Neural progenitor cell (in vitro differentiated cells): ENCODE measurements at places on chromosomes 13 and 19.

DNA sequence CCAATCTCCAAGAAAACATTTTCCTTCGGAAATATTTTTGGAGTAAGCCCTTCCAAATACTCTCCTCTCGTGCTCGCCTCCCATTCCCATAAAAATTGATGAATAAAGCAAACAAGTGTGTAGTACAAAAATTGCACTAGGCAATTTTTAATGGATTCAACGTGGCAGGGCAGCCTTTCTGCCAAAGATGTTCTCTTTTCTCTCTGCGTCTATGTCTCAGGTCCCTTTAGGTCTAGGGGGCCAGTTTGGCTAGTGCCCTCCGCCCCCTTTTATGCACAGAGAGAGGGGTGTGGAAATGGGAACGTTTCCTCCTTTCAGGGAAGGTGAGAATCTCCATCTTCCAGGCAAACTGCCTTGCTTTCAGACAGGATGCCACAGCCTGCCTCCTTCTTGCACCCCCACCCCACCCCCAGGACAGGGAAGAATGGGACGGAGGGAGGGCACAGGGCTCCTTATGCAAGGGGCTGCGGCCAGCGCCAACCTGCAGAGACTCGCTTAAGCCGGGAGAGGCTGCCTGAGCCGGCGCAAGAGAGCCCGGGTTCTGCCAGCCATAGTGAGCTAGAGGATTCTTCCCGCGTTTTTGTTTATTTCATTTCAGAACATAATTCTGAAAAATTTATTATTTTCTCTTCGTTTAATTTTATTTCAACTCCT lies 2.7 kb upstream of the ZIC2 start:
- DNase-seq = peak; percentile 92

DNA sequence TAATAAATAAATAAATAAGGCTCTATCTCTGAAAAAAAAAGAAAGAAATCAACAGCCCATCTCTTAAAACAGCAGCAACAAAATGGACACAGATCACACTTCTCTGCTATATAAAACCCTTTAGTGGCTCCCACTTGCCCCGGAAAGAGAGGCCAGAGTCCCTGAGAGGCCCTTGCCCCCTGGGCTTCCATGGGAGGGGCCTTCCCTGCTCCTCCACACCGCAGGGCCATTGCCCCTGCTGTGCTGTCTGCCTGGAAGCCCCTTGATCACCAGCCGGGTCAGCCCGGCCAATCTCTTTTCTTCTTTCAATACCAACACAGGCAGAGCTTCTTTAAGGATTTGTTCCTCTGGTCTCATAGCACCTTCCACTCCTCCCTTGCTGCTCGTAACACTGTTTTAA lies 171.1 kb downstream of the URI1 start:
- no peak for DNase-seq

DNA sequence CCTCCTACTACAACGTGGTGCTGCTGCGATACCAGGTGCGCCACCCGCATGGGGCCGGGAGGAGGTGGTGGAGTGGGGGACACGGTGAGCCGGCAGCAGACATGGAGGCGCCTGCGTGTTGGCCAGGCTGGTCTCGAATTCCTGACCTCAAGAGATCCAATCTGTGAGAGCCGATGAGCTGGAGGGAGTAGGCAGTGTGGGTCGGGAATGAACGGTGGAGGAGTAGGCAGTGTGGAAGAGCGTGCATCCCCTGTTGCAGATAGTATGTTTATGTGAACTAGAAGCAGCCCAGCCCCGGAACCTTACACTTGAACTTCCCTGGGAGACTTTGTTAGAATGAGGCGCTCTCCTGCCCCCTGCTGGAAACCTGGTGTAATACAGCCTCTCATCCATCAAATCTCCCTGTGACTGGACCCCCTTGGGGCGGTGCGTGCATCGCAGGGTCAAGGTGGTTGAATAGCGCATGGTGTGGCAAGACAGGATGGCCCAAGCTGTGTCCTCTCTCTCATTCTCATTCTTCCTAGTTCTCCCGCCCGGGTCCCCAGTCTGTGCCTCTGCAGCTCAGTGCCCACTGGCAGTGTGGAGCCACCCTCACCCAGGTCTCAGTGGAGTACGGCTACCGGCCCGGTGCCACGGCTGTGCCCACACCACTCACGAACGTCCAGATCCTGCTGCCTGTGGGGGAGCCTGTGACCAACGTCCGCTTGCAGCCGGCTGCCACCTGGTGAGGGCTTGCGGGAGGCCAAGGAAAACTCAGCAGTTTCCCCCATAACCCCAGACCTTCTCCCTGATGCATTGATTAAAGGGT lies 10.5 kb upstream of the B3GNT3 start:
- DNase-seq = peak; percentile 59

- DNase-seq = no peak
These were observed 403 bp upstream of the ADAMTS10 start for GRCh38 chr19:8610936-8611300.

- DNase-seq = peak; percentile 75
These were observed at the start of gene FAM83E for GRCh38 chr19:48614436-48615230. TSS of gene FAM83E (minus strand) at chr19:48615076. CDS start at chr19:48613372, 1,704 bp downstream.

DNA sequence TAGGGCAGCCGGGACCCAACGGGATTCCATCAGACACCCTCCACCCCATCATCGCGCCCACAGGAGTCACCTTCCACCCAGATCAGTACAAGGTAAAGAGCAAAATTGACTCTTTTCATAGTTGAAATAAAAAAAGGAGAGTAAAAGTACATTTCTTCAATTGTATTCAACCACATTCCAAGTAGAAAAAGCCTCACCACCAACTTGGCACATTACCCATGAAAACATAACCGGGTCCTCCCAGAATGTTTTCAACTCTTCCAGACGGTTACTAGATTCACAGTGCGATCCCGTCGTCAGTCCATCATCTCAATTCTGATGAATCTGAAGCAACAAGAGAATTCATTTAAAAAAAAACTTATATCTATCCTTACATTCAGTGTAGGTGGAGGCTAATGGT lies 125.2 kb downstream of the RAB20 start:
- DNase-seq = no peak

- no peak for DNase-seq
These were observed 1633.0 kb upstream of the PCDH20 start for GRCh38 chr13:63048653-63049052.

- DNase-seq = no peak
These were observed 12.1 kb downstream of the HSPH1 start for GRCh38 chr13:31149604-31150003.

- DNase-seq = no peak
These were observed 2.4 kb upstream of the APC2 start for GRCh38 chr19:1447504-1447903.

DNA sequence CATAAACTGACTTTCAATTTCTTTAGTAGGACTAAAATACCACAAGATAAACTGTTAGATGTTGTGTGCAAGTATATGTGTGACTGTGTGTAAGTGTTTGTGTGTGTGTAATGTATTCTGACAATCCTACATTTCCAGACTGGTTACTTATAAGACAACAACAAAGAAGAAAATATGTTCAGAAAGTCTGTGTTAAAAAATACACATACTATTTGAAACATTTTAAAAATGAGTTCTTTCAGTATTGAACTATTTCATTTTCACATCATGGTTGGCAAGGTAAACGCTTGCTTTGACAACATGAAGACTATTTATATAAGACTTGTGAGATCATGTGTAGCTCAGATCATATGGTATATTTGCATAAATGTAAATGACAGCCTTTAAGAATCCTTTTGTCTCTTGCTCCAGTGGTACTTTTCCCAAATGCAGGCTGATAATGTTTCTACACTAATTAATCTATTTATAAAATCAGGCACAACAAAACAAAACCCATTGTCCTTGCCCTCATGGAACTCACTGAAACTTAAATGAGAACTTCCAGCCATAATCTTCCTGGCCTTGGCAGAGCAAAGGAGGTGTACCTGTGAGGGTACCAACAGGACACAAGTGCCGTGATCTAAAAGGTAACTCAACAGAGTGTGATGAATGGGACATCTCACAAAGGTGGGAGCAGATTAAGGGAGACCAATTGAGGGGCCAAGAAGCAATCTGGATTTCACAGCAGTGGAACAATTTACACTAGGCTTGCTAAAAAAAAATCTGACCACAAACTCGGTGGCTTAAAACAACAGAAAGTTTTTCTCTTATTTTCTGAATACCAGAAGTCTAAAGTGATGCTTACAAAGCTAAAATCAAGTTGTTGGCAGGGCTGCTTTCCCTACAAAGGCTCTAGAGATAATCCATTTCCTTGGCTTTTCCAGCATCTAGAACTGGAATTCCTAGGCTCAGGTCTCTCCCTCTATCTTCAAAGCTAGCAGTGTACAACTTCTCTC lies 349.0 kb downstream of the TBC1D4 start:
- no peak for DNase-seq

- peak; percentile 97 for DNase-seq
These were observed 26.3 kb downstream of the DCAF15 start for GRCh38 chr19:13978351-13979243.

DNA sequence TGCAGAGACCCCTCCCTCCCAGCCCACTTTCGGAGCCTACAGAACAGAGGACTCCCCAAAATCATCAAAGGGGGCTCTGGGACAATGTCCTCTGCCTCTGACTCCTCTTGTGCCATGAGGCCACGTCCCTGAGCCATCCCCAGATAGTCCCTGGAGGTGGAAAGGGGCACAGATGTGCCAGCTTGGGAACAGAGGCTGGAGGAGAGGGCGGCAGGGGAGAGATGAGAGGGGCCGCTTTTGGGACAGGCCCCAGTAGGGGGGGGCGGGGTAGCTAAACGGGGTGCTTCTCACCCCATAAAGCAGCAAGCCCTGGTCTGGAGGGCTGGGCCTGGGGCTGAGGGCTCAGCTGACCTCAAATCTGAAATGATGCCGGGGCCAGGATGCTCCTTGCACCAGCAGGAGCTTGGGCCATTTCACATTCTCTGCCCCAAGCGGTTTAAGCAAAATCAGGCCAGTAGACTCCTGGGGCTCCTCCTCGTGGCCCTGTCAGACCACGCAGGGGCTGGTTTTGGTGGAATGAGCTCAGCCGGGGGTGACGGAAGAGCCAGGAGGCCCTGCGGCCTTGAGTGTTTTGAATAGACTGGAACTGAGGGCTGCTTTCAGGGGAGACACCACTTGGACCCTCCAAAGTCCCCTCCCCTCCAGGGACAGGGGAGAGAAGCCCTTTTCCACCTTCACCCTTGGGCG lies 27.1 kb downstream of the ONECUT3 start:
- no peak for DNase-seq

- DNase-seq = no peak
These were observed 35.4 kb downstream of the KL start for GRCh38 chr13:33051632-33052031.

GRCh38 chr19:56333506-56333905 lies 18.9 kb upstream of the ZSCAN5A start:
- peak; percentile 48 for DNase-seq

DNA sequence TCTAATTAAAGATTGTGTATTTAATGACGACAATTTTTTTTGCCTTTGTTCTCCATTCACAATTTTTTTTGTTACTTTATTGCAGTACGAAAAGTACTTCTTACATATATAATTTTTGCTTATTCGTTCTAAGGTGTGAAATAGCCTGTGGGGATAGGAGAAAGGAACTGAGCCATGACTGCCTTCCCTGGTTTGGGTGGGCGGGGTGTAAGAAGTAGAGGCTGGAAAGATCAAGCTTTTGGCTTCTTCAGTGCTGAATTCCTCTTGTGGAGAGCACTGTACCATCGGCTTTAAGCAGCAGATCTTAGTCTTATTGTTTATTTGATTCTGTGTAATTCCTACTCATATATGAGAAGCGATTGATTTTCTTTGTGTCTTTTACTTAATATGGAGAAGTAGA lies 115.8 kb downstream of the NBEA start:
- DNase-seq = no peak

- DNase-seq = no peak
These were observed 88.1 kb downstream of the POSTN start for GRCh38 chr13:37510441-37510840.

DNA sequence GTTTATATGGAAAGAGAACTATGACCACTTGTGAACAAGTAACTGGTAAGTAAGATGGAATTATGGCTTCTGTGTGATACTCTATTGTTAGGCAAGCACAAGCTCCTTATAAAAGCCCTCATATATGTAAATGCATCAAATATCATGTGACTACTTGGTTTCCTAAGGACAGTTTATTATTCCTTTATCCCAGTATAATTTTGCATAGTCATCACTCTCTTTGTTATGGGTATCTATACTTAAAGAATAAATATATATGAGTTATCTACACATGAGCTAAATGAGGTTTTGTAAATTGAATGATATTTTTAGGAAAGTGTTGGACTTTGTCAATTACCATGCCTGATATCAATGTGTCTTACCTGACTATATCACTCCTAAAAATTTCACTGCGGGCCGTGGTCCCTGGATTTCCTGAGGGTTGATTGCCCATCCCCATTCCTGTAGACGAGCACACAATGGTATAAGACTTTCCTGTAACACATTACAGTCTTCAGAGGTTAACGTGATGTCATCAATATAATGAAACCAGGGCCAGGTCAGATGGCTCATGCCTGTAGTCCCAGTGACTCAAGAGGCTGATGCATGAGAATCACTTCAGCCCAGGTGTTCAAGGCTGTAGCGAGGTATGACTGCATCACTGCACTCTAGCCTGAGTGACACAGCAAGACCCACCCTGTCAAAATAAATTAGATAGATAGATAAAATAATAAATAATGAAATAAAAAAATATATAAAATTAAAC lies 20.7 kb downstream of the ZNF844 start:
- no peak for DNase-seq

GRCh38 chr19:38384209-38385027 lies 3.4 kb downstream of the GGN start:
- peak; percentile 74 for DNase-seq

GRCh38 chr13:25977671-25978070 lies 74.1 kb downstream of the SHISA2 start:
- DNase-seq = no peak

- DNase-seq = no peak
These were observed 9.8 kb upstream of the MCF2L start for GRCh38 chr13:112959206-112959605.

DNA sequence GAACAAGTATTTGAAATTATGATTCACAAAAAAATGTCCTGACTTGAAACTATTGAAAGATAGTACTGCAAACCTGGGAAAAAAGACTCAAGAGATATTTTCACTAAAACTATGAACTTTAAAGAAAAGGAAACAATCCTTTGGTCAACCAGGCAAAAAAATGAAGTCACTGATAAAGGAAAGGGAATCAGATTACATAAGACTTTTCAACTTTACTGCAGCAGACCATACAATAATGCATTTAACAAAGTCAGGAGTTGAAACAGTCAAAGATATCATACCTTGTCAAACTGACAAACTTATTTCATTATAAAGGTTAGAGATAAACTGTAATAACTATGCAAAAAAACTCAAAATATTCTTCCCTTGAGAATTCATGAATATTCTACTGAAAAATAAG lies 361.6 kb downstream of the DLEU7 start:
- no peak for DNase-seq

DNA sequence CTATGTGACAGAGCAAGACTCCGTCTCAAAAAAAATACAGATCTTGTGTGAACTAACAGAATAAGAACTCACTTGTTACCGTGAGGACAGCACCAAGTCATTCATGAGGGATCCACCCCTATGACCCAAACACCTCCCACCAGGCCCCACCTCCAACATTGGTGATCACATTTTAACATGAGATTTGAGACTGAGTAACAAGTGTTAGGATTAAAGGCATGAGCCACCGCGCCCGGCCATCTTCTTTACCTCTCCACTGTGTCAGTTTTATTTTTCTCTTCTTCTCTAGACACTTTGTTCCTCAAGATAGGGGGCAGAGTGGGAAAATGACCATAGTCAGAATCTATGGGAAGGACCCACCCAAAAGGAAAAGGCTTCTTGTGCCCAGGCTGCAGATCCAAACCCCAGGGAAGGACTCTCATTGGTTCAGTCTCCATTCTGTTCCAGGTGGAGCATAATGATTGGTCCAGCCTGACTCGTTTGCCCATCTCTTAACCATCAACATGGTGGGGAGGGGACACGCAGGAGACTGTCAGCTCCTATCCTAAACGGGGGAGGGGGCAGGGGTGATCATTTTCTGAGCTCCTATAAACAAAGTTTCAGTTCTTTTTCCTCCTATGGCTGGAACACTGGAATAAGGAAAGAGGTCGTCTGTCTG lies 1.3 kb upstream of the CALM3 start:
- DNase-seq = no peak
